Fibroblast of mammary gland (primary cell): ENCODE measurements at places on chromosomes 2 and 18.

DNA sequence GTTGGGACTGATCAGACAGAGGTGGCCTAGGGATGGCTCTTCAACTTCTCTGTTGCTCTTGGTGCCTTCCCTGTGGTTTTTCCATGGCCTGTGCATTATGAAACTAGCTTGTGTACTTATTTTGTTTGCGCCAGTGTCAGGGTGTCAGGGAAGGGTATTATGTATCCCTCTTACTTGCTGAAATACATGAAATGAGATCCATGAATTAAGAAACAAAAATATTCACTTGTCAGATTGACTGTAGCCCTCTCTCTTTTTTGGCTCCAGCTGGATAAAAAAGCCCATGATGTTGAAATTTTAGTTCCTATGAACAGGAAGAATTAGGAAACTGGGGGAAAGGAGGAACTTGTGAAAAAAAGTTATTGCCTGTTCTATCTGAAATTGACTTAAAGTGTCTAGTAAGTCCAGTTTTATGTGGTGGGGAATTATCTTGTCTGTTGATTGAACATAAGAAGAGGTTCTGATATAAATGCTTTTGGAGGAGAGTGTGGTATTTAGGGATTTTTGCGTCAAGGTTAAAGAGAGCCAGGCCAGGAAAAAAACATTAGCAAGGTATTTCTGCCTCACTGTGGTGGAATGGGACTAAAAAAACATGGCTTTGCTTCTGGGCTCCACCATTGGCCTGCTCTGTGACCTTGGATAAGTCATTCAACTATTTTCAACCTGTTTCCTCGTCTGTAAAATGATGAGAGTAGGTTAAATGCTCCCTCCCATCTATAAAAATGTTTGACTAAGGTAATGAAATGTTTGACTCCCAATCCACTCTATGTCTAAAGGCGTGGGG, 12.0 kb downstream of the UGP2 start:
- peak; percentile 49 for DNase-seq

DNA sequence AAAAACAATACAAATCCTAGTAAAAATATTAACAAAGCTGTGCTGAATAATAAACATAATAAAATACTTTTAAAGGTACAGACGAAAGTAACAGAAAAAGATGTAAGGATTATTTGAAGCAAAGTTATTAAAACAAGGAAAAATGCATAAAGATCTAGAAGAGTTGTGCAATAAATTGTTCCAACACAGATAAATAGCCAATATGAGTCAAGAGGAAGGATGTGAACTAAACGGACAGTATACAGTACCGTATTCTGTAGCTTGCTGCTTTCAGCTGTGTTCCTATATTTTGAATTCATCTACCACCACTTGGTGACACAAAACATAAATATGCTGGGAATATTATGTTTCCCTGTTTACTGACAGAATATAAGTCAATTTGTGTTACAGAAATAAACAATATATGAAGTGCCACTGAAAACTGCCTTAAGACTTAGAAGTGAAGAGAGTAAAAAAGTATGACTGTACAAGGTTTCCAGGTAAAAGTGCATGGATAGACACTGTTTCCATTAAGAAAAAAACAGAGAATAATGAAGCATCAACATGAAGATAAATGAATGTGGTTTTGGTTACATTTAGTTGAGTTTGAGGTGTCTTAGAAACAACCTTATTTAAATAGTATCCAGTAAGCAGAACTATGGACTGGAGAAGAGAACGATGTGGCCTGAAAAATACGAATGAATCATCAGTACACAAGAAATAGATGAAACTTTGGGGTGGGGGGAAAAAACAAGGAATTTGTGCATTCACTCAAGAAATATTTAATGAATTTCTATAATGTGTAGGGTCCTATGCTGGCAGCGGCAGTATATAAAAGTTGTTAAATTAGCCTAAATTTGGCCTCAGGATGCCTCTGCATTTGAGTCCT, 13.1 kb downstream of the PPP3R1 start:
- DNase-seq = peak; percentile 62

GRCh38 chr2:154882725-154883124, 184.2 kb downstream of the KCNJ3 start:
- DNase-seq = no peak

DNA sequence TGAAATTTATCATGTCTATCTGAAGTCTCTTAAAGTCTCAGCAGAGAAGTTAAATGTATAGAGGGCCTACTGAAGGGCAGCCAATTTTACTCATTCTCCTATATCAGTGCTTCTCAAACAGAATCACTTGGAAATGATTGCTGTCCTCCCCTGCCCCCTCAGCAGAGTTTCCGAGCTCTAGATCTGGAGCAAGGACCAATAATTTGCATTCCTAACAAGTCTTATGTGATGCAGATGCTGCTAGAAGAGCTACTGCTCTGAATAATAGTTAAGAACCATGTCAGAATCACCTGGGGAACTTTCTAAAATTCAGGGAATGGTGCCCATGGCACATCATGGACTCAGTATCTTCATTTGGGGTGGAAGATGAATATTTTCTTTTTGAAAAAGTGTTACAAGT, 105.6 kb upstream of the EPHA4 start:
- no peak for DNase-seq

DNA sequence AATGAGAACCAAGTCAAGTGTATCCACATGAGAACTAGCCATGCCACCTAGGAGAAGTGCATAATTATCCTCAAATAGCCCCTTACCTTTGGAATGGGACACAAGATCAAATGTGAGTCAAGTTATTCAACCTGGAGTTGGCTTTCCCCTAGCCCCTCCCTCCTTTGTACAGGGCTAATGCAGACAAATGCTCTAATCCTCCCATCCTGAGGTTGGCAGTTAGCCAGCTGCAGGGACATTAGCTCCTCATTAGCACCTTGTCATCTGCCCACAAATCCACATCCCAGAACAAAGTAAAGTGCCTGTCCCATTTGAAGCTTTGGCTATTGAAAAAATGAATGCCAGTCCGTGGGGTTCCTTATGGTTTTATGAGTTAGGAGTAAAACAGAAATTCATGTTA, 294.1 kb upstream of the FANCL start:
- no peak for DNase-seq

DNA sequence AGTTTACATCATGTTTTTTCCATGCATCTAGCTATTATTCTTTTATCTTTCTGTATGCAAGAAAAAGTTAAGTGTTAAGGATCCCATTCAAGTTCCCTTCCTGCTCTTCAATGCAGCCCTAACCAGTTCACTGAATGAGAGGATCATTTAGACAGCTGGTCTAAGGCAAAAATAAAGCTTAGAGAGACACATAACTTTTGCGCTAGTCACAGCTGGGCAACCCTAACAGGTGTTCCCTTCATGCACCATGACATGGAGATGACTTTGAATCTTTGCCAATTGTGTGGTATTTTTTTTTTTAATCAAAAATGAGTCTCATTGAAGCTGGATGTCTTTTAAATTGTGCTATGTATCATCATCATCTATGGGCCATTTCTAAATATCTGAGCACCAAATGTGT, 393.8 kb upstream of the CYRIA start:
- DNase-seq = no peak

- DNase-seq = no peak
These were observed 4.6 kb downstream of the NEURL3 start for GRCh38 chr2:96500385-96501066.

GRCh38 chr2:105143467-105144151, 97.9 kb upstream of the GPR45 start:
- DNase-seq = no peak

DNA sequence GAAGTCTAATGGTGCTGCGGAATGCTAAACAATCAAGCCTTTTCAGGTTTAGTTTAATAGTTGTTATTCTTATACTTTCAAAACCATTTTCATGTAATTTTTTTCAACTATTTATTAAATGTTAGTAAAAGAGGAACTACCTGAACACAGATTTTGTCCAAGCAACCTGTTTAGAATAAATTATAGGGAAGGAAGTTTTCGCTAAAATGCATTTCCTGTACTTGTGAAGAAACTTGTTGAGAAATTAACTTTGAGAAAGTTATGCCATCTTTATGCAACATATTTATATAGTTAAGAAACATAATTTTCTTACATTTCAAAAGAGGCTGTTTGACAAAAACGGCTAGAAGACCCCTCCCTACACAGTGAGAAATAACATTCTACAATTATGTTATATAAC, 16.6 kb downstream of the MAP4K4 start:
- DNase-seq = no peak

- DNase-seq = peak; percentile 29
These were observed 91.7 kb downstream of the KLF7 start for GRCh38 chr2:207073801-207074678.

- DNase-seq = peak; percentile 43
These were observed 175.3 kb downstream of the INHBB start for GRCh38 chr2:120520929-120521912.

DNA sequence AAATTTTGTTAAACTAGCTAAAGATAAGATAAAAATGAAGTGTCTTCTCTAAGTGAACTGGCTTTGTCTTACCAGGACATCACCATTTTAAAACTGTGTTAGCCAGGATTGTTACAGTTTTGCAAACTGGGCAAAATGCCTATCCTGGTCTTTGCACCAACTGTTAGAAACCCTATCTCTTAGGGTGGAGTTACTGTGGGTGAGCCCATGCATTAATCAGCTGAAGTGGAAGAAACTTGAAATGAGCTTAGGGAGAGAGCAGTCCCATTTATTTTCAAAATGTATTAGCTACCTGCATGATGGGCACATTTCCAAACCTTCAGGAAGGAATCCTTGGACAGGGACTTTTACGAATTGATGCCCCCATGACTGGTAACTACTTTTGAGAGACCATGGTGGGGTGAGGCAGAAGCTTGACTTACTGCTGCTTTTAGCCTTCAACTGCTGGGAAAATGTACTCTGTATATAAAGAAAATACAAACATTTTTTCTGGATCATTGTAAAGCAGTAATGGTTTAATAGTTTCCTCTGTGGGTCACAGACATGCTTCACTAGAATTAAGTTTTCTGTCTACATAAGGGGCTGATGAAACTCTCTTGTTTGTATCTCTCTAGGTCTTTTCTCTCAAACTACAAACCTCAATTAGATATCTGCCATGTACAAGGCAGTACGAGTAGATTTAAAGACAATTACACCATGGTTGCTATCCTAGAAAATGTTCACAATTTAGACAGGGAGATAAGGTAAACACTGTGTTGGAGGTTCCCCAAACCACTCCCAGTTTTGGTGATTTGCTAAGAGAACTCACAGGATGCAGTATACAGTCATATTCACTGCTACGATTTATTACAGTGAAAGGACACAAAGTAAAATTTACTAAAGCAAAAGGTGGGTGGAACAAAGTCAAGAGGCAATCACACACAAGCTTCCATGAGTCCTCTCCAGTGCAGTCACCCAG, 321.4 kb upstream of the MMADHC start:
- DNase-seq = peak; percentile 31

- DNase-seq = no peak
These were observed 156.1 kb downstream of the TTC27 start for GRCh38 chr2:32783933-32784332.

GRCh38 chr2:10124538-10125045, 2.1 kb downstream of the RRM2 start:
- DNase-seq = peak; percentile 81

GRCh38 chr2:175743011-175743410, 259.1 kb downstream of the LNPK start:
- peak; percentile 33 for DNase-seq

DNA sequence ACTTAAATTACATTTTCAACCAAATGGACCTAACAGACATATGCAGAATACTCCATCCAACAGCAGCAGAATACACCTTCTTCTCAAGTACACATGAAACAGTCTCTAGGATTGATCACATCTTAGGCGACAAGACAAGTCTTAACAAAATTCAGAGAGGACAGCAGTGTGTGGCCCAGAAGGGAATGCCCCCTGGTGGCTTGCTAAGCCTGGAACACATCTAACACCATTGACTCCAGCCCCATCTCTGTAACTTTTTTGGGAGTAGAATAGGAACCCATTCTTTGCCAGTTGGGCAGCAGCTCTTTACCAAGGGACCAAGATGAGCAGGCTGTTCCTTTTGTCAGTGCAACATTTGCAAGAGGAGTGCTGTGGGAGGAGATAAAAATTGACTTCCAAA, 249.9 kb downstream of the PLCL1 start:
- peak; percentile 52 for DNase-seq

DNA sequence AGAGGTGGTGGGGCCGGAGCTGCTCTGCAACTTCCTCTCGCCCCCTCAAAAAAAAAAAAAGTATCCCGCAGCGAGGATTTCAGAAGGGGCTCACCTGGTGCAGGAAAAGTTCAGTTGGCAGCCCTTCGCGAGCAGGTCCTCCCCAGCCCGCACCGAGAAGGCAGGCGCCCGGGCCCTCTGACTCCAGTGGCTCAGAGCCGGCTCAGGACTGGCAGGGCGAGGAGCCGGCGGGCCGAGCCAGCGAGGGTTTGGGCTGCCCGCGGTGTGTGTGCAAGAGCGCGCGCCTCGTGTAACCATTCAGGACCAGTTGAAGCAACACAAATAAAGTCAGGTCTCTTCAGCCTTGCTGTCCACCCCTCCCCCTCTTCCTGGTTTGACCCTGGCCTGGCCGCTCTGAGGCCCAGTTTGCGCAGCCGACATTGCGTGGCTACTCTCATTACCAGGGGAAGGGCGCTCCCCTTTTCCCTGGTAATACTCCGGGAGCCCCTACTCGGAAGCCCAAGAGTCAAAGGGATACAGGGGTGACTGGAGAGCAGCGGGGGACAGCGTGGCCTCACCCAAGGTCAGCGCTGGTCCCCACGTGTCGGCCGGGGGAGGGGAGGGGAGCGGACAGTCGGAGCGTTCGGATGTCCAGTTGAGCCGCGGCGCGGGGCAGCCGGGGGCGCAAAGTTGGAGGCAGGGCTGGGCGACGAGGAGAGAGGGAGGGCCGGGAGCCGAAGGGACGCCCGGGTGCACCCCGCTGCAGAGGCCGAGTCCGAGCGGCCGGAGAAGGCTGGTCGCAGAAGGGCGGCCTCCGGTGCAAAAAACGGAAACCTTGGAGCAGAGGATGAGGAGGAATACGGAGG, 12.3 kb downstream of the EN1 start:
- DNase-seq = no peak
